Type B pancreatic cell (in vitro differentiated cells): ENCODE measurements at places on chromosomes 5 and 9. TPM values are rescaled to one million over a fixed set of nuclear protein-coding genes. Genes with fewer than 3 reads are reported as not detected.

The SPINK5 gene
- 14.1 and 26.0 TPM in 2 replicates for total RNA-seq

The C9orf50 gene
- not detected in 2 replicates for total RNA-seq

The ENTREP1 gene
- total RNA-seq, result 3.0 and 4.1 TPM in 2 replicates

The IL17B gene
- 0.46 TPM in 1 of 2 replicates, not detected in the other for total RNA-seq

GRCh38 chr9:131869348-131869747 is 129.5 kb upstream of the RAPGEF1 start:
- DNase-seq, result no peak

GRCh38 chr9:86947146-86948073 is at the start of gene GAS1:
Gene GAS1 (minus strand): TSS chr9:86947506. CDS start chr9:86946779, 727 bp downstream.
- peak; percentile 93 for DNase-seq

DNA sequence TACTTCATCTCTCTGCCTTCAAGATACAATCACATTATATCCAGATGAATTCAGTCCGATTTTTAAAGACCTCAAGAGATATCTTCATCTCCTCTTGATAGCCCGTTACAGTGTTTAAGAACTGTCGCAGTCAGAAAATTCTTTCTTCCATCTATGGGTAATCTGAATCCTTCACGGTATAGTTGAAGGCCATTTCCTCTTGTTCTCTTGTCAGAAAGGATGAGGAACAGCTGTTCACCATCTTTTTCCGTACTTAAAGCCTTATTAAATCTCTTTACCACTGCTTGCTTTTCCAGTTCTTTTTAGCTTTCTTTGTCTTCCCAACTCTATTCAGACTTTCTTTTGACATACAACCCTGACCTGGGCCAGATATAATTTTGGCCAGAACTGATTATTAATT is 121.8 kb downstream of the XRCC4 start:
- no peak for DNase-seq

DNA sequence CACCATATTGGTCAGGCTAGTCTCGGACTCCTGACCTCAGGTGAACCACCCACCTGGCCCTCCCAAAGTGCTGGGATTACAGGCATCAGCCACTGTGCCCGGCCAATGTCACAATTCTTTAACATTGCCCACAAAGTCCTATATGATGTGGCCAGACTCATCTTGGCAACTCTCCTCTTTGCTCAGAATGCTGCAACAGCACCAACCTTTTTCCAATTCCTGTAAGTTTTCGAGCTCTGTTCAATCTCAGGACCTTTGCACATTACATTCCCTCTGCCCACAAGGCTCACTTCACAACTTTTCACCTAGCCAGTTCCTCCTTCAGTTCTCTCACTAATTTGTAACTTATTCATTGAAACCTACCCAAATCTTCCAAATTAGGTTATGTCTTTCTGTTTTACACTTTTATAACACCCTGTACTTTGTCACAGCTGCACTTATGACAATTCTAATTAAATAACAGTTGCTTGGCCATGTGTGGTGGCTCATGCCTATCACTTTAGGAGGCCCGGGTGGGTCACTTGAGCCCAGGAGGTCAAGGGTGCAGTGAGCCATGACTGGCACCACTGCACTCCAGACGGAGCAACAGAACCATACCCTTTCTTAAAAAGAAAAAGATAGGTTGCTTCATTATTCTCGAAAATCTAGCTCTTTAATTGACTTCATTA is 30.9 kb upstream of the GLDC start:
- DNase-seq, result no peak

GRCh38 chr5:79077680-79078365 is 8.3 kb downstream of the BHMT2 start:
- DNase-seq, result no peak

DNA sequence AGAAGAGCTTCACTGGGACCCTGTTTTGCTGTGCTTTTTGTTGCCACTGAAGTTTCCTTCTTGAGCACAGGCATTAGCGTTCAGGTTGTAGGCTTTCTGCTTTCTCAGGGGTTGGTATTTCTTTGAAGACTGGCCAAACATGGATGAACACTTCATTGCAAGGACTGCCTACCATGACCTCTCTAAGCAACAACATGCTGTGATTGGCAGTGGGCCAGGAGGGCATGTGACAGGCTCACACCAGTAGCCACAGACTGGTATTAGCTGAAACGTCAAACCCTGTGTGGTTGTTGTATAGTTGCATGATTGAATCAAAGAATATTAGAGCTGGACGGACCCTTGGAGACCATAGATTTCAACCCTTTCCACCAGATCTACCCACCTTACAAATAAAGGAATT is 20.0 kb upstream of the MLANA start:
- DNase-seq, result no peak

DNA sequence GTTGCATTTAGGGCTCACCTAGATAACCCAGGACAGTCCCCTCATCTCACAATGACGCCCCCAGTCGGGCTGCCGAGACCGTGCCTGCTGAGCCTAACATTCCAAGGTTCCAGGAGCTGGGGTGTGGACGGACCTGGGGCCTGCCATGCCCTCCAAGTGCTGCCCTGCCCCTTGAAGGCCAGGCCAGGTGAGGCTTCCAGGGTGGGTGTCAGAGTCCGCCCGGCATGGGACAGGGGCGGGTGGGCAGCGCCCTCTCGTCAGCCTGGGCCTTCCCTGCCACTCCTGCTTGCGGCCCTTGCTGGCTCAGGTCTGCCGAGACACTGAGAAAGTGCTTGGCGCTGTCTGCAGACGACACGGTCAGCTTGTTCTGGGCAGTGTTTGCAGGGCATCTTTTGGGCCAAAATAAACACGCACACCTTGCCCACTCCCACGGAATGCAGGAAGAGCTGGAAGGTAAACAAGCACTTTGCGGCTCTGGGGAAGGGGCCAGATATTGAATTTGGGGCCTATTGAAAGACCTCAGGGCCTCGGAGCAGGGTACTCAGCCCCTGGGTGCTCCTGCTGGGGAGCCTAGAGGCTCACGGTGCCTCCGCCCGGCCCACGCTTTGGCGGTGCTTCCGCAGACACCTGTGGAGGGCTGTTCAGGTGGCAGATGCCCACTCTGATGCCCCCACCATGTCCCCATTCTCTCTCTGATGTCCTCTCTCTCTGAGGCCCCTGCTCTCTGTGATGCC is 4.2 kb upstream of the SCGB3A1 start:
- no peak for DNase-seq

GRCh38 chr5:73485715-73486114 is 12.5 kb upstream of the BTF3 start:
- no peak for DNase-seq

- DNase-seq, result no peak
These were observed 29.6 kb upstream of the BOD1 start for GRCh38 chr5:173645890-173646574.

DNA sequence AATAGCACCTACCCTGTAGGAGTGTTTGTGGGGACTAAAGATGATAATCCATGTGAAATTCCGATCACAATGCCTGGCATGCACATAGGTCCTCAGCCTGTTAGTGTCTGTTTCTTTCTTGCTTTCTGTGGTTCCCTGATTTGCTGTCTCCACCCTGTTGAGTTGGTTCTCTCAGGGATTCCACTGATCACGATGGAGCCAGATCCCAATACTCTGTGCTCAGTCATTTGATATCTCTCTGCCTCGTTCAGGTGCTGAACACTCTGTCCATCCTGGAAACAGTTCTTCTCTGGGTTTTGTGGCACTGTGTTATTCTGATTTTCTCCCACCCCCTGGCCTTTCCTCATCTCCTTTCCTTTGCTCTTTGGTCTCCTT is 60.8 kb downstream of the ARHGAP26 start:
- DNase-seq, result no peak

- no peak for DNase-seq
These were observed 145.1 kb upstream of the ADAMTS16 start for GRCh38 chr5:4995014-4995413.

DNA sequence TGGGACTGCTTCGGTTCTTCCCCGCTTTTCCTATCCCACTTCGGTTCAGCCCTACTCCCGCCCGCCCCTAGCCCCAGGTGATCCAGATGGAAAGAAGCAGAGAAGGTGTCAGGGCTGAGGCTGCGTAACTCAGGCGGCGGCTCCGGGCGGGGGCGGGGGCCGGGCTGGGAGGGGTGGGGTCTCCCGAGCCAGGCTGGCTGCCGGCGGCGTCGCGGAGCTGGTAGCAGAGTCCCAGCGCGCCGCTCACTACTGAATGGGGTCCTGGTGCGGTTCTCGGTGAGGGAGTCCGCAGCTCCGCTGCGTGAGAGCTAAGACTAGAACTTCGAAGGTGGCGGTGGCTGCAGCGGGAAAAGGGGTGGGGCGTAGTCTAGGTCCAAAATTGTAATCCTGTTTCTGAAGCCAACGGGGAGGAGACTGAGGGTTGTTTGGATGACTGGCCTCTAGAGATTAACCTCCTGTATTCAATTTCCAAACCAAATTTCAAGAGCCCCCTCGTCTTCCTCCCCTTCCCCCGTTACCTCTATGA is 1.4 kb downstream of the PRR16 start:
- no peak for DNase-seq

DNA sequence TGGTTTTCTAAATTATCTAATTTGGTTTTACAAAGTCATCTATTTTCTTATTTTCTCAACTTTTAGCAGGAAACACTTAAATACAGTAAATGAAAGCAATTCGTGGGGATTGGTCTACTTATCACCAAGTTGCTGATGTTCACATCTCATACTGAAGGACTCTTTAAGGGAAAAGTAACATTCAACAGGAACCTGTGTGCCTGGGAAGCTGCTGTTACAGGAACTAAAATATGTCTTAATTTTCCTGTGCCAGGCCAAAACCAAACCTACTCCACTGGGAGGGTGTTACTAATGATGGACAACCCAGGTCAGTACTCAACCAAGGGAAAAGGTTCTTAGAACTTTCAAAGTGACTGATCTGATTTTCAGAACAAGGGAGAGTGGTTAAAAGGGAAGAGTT is 5.3 kb downstream of the ISCA1 start:
- DNase-seq, result no peak

DNA sequence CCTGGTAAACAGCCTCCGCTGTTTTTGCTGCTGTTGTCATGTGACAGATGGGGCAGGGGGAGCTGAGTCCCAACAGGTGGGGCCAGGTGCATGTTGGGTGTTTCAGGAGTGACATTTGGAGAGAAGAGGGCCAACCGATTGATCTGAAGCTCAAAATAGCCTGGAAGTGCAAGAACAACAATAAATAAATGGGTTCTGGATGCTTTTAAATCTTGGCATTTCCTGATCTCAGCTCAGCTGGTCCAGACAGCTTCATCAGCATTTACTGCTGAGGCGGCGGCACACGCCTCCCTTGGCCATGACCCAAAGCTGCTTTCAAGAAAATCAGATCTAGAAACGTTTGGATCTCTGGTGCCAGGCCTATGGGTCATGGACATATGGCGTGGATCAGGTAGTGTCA is 70.5 kb downstream of the PPARGC1B start:
- no peak for DNase-seq

DNA sequence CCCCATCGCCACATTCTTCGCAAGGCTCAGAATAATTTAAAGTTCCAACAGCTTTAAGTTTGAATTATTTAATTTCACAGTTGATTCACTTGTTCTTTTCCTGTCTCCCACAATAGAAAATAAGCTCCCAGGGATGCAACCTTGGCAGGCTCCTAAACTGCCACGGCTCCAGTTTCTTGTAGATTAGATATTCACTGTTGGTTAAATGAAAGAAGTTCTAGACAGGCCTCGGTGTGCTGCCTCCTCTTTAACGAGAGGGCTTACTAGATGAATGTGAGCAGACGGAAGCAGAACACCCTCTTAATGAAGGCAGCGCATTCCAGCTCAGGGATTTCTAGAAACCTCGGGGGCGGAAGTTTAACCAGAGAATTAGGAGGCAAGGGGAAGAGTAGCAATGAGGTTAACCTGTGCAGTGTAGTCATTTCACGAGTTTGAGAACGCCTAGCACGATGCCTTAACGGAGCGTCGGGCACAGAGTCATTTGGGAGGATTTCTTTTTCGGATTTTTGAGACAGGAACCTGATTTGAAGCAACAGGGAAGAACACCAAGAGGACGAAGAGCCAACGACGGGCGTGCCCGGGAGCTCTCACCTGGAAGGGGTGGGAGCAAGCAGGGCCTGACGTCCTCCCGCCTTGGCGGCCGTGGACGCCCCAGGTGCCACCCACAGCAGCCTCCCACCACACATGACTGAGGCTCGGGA is 637 bp upstream of the SMC5 start:
- DNase-seq, result no peak
